Left lobe of liver (tissue), 2 donors: ENCODE measurements at places on chromosomes 1 and 21. TPM values are rescaled to one million over a fixed set of nuclear protein-coding genes. Genes with fewer than 3 reads are reported as not detected.

Gene DAB1
- 1.4 TPM for total RNA-seq

Gene SMAP2
- 36.4 TPM for total RNA-seq

Gene ILDR2
- 3.3 TPM for total RNA-seq

Gene PKNOX1
- 6.0 TPM for total RNA-seq

Gene CD53
- 9.3 TPM for total RNA-seq

Gene IL10
- total RNA-seq = 0.18 TPM

Gene RNF186
- total RNA-seq = 0.60 TPM

Gene ADAM30
- total RNA-seq = not detected

Gene KCNE1
- 2.0 TPM for total RNA-seq

Gene TAS1R1
- total RNA-seq = 0.05 TPM

Gene RAB25
- 1.7 TPM for total RNA-seq

Gene CFAP107
- total RNA-seq = not detected

Gene S100B
- not detected for total RNA-seq

Gene PCSK9
- total RNA-seq = 31.6 TPM

Gene FMN2
- total RNA-seq = not detected

Gene OR6N1
- total RNA-seq = not detected

Gene DSTYK
- total RNA-seq = 2.5 TPM

Gene C1orf94
- total RNA-seq = not detected

Gene KCNA2
- total RNA-seq = 0.03 TPM

Gene TP73
- total RNA-seq = 0.08 TPM
